Midbrain (tissue), 1 donor: ENCODE measurements at places on chromosomes 5 and 9.

GRCh38 chr5:9284781-9285307 is 261.0 kb downstream of the SEMA5A start:
- no peak for DNase-seq

GRCh38 chr5:180792965-180793287 is 9.7 kb downstream of the MGAT1 start:
- DNase-seq = no peak

DNA sequence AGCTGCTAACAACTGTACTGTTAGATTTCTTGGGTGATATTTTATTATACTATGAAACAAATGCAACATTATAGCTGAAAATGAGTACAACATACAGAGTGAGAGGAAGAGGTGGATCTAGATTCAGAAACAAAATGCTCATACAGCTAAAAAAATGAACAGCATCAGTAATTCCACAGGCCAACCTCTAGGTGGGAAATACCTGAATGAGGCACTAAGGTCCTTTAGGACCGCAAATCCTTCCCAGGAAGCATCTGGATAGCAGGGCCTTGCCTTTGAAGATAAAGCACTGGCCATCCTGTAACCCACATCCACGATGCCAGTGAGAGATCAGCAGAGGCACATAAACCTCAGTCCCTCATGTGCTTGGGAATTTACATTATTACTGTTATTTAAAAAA is 310.8 kb downstream of the YTHDC2 start:
- DNase-seq = no peak

- DNase-seq = no peak
These were observed 132.8 kb upstream of the MPDZ start for GRCh38 chr9:13412331-13412730.

DNA sequence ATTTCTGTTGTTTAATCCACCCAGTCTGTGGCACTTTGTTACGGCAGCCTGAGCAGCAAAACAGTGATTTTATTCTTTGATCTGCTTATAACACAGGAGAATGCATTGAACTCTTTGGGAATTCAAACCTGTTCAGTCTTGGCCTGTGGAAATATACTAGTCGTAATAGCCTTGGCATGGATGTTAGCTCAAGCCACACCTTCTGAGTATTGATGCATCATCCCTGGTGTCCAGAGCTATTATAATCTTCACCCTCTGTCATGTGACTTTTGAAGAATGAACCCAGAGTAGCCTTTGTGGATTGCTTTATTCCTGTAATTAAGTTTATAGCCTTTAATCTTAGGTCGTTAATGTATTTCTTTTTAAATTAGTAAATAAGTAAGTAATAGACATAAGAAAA is 50.8 kb upstream of the TEX48 start:
- DNase-seq = no peak

- DNase-seq = no peak
These were observed 86.6 kb upstream of the SAP30L start for GRCh38 chr5:154359221-154359573.

- no peak for DNase-seq
These were observed 26.1 kb downstream of the AP3B1 start for GRCh38 chr5:78268356-78268755.

DNA sequence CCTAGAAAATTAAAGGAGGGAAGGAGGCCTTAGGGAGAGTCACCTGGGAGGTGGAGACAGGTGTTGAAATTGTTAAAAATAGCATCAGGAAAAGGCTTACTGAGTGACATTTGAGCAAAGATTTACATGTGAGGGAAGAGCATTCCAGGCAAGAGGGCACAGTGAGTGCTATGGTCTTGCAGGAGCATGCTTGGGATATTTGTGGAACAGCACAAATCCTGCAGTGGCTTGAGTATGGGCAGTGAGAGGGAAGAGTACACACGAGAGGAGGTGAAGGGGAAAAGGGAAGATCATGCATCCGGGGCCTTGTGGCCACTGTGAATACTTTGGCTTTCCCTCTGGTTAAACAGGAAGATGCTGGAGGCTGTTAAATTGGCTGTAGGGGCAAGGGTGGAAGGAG is 36.6 kb downstream of the ACER2 start:
- DNase-seq = no peak

DNA sequence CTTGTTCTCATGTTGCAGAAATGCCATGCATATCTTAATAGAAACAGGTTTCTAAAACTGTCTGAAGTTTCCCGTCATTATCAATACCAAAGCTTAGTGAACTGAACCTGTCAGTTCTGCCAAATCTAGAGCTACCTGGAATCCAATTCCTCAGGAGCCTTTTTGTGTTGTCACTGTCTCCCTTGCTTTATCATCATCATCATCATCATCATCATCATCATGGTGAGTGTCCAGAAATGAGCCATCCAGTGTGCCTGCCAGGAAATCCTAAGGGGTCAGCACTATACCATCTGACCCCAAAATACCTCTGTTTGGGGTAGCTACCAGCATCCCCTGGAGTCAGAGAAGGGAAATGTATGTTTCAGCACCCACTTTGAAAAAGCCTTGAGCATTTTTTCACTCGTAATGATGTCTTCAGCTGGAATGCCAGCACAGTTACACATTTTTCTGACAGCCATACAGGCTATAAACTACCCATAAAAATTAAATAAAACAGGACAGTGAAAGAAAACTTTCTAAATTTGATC is 150.3 kb downstream of the NR2F1-AS1 start:
- DNase-seq = no peak

- no peak for DNase-seq
These were observed 368.1 kb downstream of the TLE4 start for GRCh38 chr9:79939819-79940218.

DNA sequence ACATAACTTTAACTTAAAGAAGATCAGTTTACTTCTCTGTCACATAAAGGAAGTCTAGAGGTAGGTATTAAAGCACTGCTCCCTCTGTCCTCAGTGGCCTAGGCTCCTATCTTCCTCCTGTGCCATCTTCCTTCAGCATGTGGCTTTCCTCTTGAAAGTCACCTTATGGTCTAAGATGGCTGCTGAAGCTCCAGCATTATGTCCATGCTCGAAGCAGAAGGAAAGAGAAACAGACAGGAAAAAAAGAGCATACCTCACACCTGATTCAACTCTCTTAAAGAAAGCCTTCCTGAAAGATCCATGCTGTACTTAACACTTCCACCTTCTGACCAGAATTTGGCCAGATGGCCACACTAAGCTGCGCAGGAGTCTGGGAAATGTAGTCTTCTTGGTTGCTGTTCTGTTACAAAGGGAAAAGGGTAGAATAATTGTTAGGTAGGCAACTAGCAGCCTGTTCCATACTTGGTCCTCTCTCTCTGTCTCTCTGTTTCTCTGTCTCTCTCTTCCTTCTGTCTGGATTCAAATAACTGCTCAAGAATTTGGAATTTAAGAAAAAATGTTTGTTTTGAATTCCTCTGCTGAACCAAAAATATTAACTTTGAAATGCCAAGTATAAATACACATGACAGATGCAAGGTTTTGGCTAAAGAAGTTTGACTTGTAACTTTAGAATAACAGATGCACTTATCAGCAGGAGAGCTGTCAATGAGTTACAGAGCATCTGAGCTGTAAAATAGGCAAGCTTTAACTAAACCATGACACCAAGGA is 16.0 kb downstream of the TMEM174 start:
- no peak for DNase-seq

DNA sequence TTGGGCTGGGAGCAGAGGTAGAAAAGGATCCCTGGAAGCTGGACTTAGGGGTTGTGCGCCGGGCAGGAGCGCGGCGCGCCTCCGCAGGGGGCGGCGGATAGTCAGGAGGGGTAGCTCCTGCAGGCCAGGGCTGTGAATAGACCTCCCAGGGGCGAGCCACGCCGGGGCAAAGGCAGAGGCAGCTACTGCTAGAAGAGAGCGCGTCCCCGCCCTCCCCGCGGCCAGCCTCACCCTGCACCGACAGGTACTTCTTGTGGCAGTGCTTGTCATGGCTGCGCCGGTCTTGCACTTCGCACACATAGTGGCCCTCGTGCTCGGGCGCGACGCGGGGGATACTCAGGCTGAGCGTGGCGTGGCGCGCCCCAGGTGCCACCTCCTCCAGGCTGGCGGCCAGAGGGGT is 28.1 kb downstream of the FLT4 start:
- no peak for DNase-seq

DNA sequence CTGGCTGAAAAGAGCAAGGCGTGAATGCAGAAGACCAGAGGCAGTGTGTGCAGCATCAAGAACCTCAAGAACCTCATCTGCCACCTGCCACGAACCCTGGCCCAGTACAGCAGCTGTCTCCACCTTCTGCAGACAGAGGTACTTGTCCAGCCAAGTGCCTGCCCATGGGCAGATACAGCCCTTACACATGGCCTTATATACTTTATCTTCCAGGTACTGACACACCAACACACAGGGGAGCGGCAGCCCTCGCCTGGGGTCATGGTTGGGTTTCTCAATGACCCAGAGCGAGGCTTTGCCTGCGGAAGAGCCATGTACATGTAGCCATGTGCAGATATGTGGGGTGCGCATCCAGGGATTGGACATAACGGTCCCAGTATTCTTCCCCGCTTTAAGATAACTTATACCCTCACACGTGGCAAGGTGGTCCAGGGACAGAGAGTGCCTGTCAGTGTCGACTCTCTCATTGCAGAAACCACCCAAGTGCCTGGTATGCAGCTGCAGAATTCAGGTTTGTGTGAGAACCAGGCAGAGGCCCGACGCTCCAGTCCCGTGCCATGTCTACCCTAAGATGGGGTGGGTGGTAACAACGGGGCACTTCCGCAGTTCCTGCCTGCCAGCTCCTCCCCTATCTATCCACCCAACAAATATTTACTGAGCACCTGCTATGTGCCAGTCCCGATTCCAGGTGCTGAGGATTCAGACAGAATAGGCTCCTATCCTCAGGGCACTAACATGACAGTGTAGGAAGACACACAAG is 206.9 kb downstream of the FSTL4 start:
- DNase-seq = no peak

DNA sequence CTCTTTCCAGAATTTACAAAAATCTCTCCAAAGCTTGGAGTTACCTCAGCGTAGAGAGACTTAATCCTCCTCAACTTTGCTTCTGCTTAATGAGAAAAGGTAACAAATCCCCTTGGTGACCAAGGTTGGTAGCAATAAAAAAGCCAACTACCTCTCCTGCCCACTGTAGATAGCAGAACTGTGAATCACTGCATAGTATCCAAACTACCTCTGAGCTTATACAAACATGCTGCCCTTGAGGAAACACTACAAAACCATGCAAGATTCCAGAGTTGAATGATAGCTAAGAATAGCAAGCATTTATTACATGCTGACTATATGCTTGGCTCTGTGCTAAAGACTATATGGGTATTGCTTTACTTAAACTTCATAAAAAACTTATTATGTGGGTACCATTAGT is 2.8 kb upstream of the ADAMTS12 start:
- no peak for DNase-seq

- no peak for DNase-seq
These were observed 6.4 kb upstream of the ZFR start for GRCh38 chr5:32450952-32451351.

GRCh38 chr9:137049544-137050449 is 3.8 kb upstream of the NPDC1 start:
- DNase-seq = peak; percentile 59

DNA sequence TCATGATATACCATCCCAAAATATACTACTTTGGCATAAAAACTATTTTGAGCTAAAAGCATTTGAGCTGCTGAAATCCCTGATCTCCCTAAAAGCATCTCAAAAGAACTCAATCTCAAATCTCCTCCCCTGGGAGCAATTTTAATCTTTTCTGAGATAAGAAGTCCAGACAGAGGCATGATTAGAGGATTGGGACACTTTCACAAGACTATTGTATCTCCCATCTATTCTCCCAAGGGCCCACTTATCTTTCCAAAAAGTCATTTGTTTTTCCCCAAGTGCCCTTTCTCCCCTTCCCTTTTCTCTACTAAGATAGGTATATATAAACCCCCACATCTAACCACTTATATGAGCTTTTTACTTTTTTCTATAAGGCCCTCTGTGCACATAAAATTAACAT is 79.7 kb downstream of the ALDH7A1 start:
- DNase-seq = no peak

DNA sequence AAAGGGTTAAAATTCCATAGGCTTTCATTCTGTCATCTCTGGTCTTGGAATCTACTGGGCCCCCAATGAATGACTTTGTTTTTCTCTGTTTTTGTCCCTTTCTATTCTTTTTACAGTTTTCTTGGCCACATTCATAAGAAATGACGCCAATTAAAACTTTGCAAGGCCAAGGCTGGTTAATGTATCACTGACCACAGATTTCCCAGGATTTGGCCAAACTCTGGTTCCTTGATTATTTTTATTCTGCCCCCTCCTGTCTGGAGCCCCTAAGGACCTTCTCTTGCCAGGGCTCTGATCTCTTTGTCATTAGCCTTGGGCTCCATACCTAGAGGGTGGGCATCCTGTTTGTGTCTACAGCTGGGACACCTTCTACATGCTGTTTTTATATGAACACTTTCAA is 388.9 kb upstream of the PAPPA start:
- DNase-seq = no peak

GRCh38 chr5:18761801-18762200 is 1127.5 kb downstream of the TAF11L14 start:
- no peak for DNase-seq

- DNase-seq = no peak
These were observed 24.4 kb upstream of the VDAC1 start for GRCh38 chr5:134029156-134029555.

- DNase-seq = peak; percentile 41
These were observed 757 bp downstream of the NRARP start for GRCh38 chr9:137301081-137301947.

- no peak for DNase-seq
These were observed 18.6 kb upstream of the OLFM1 start for GRCh38 chr9:135068776-135069415.
